NCI-H1105 treated with DMSO at 0.1 percent for 48 hours (cell line): ENCODE measurements at places on chromosomes 6 and 20.

DNA sequence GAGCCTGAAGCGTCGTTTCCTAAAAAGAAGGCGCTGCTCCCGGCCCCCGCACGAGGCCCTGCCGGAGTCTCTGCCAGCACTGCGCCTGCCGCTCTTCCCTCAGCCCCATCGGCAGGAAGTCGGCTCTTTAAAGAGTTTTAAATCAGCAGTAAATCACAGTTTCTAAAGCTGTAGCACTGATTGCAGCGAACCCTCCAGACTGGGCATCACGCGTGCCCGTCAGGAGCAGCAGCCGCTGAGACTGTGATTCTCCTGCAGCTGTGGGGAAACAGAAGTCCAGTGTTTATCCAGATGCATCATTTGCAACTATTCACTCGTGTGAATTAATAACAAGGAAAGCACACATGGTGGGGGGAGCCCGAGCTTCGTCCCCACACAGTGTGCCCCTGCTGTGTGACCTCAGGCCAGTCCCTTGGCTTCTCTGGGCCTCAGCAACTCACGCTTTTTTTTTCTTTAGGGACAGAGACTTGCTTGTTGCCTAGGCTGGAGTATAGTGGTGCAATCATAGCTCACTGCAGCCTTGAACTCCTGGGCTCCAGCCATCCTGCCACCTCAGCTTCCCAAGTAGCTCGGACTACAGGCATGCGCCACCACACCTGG lies 28.3 kb downstream of the DLL1 start:
- DNase-seq, result no peak

GRCh38 chr20:44398335-44398734 lies 42.8 kb downstream of the HNF4A start:
- DNase-seq, result no peak

DNA sequence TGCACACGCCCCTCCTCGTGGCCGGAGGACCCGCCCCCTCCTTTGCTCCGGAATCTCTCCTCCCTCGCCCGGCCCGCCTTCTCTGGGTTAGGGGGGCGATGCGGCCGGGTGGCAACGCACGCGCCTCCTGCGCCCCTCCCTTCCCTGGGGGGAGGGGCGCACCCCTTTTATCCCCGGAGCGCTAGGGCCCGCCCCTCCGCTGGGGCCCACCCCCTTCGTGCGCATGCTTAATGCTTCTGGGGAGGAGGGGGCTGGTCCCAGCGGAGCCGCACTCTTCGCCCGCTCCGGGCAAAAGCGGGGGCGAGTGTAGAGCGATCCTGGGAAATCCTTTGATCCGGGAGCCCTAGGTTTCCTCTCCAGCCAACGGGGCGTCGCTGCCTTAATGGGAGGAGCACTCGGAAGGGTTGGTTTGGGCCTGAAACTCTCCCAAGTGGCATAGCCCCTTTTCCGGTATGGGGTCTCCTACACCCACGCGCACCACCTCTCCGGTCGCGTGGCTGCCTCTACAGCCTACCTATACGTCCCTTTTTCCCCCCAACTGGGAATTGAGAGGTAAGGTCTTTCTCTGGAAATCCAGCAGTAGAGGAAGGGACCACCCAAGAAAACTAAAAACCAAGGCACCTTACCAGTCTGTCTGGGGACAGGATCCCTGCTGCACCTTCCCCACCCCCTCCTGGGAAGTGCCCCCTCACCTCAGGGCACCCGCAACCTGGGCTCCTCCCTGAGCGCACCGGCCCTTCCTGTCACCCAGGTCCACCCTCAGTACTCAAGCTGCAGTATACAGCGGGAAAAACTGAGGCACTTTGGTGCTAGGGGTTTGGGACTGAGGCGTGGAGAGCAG lies 2.1 kb downstream of the SOX12 start:
- DNase-seq, result peak; percentile 88

DNA sequence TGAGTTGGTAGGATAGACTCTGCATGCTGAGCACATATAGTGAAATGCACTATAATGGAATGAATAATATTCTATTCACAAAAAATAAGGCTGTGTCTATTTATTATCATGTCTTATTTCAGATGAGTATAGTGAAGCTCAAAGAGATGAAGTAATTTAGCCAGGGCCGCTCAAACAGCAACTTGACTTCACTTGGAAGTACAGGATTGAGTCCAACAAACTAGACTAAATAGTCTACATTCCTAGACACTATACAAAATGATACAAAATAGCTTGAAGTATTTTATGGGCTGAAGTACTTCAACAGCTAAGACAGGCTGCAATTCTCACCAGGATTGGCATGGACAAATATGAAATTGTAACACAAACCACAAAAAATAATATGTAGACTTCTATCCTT lies 144.5 kb upstream of the DST start:
- no peak for DNase-seq

DNA sequence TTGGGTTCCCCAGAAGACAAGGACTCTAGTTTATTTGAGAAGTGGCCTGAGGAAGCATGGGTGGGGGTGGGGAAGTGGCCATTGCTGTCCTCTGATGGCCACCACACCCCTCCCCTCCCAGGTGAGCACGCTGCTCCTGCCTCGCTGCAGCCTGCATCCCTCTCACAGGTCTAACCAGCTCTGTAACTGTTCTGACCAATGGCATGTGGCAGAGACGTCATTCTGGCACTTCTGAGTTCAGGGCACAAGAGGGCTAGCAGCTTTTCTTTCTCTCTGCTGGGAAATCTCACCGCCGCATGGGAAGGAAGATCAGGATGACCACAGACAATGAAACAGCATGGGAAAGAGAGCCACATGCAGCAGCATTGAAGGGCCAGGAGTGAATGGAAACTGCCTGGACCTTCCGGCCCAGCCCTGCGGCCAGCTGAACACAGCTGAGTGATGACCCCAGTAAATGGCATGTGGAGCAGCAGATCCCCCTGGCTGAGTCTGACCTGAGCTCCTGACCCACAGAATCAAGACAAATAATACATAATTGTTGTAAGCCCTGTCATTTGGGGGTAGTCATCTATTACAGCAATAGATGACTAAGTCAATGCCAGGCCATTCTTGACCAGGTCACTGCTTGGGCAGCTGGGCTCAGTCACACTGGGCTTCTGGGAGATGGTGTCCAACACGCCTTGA lies 179.8 kb downstream of the LINC00237 start:
- DNase-seq, result no peak

DNA sequence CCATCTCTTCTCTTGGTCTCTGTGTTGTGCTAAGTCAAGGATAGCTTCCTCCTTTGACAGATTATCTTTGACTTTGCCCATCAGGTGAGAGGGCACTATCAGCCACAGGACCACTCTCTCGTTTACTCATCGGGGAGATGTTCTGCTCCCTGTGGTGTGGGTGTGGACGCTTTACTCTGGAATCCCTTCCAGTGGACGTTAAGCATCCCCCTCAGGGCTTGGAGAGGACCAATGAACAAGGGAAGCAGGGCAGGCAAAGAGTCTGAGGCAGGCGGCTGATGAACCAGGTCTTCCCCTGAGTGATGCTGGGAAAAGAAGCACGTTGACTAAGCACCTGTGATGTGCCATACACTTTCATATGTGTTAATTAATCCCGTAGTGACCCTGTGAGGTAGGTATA lies 21.0 kb upstream of the RNF24 start:
- no peak for DNase-seq

GRCh38 chr20:63330084-63330760 lies 30.9 kb downstream of the CHRNA4 start:
- no peak for DNase-seq

- DNase-seq, result no peak
Measured at GRCh38 chr6:49736017-49736508, 8.1 kb downstream of the CRISP3 start.
